Fibroblast of lung (primary cell): ENCODE measurements at places on chromosomes 11 and 22. TPM values are rescaled to one million over a fixed set of nuclear protein-coding genes. Genes with fewer than 3 reads are reported as not detected.

- no peak for DNase-seq
Observed at GRCh38 chr11:10386361-10386760, 68.7 kb upstream of the AMPD3 start.

- DNase-seq = peak; percentile 63
Observed at GRCh38 chr11:66641834-66642233, 3.3 kb downstream of the RBM4 start.

DNA sequence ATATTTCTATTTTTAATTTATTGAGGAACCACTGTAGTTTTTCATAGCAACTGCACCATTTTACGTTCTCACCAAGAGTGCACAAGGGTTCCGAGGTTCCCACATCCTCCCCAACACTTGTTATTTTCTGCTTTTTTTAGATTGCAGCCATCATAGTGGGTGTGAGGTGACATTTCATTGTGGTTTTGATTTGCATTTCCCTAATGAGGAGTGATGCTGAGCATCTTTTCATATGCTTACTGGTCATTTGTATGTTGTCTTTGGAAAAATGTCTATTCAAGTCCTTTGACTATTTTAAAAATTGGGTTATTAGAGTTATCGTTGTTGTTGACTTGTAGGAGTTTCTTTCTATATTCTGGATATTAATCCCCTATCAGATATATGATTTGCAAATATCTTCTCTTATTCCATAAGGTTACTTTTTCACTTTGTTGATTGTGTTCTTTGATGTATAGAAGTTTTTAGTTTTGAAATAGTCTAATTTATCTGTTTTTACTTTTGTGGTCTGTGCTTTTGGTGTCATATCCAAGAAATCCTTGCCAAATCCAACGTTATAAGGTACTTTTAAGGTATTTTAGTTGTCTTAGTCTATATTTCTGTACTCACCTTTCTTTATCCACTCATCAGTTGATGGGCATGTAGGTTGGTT, 9.0 kb downstream of the NEAT1 start:
- peak; percentile 43 for DNase-seq

- DNase-seq = no peak
Observed at GRCh38 chr11:69656536-69657455, 15.8 kb downstream of the CCND1 start.

GRCh38 chr22:44276041-44276440, 36.7 kb downstream of the SHISAL1 start:
- no peak for DNase-seq

- DNase-seq = no peak
Observed at GRCh38 chr11:45042560-45042959, 91.9 kb upstream of the TP53I11 start.

DNA sequence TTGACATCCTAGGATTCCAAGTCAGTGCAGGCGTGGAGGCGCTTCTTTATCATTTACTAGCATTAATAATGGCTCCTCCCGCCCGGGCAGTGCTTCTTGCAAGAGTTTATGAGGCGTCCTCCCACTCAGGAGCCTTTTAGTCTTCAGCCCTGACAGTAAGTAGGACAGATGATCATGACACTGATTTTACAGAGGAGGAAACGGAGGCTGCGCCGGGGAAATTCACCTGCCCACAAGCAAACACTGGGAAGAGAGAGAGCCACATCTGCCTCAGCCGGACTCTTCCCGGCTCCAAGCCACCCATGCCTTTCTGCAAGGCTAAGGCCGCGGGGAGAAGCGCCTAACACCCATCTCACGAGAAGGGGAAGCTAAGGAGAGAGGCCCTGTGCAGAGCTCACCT, 35.9 kb downstream of the KIAA0930 start:
- DNase-seq = no peak

DNA sequence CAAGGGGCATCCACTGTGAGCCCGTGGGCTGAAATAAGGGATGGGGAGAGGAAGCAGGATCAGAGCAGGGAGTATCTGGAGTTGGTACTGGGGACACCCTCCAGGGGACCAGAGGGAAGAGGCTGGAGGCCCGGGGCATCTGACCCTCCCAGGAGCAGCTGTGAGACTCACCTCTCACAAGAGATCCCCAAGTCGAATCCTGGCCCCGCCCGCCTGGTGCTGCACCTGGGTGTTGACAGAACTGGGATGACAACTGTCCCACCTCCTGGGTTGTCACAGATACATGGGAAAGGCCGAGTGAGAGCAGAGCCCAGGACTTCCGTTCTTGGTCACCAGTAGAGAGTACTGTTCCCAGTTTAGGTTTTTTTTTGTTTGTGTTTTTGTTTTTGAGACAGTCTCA, 78.9 kb downstream of the CELSR1 start:
- no peak for DNase-seq

- DNase-seq = no peak
Observed at GRCh38 chr11:45896422-45896984, 10.6 kb downstream of the FREY1 start.

DNA sequence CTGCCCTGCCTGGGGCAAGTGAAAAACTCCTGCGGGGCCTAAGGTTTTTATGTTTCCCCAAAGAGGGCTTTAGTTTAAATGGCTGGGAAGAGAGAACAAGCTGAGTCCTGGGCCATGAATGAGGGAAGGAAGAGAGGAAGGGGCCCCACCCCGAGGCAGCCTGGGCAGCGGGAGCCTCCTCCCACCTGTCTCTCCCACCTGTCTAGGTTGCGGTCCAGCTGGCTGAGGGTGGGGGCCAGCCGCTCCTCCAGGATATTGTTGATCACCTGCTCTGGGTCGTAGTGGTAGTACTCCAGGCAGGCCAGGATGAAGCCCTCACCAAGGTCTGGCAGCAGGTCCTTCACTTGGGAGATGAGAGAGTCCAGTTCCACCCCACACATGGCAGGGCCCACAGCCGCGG, 34.6 kb downstream of the UQCR10 start:
- DNase-seq = no peak

The IL10RA gene
- 0.36 TPM in 1 of 2 replicates, not detected in the other for polyA plus RNA-seq

The NAT10 gene
- polyA plus RNA-seq = 21.5 and 33.0 TPM in 2 replicates

The RRP8 gene
- 12.6 and 13.2 TPM in 2 replicates for polyA plus RNA-seq
